ENCODE measurements at places on chromosomes 12 and 14.

DNA sequence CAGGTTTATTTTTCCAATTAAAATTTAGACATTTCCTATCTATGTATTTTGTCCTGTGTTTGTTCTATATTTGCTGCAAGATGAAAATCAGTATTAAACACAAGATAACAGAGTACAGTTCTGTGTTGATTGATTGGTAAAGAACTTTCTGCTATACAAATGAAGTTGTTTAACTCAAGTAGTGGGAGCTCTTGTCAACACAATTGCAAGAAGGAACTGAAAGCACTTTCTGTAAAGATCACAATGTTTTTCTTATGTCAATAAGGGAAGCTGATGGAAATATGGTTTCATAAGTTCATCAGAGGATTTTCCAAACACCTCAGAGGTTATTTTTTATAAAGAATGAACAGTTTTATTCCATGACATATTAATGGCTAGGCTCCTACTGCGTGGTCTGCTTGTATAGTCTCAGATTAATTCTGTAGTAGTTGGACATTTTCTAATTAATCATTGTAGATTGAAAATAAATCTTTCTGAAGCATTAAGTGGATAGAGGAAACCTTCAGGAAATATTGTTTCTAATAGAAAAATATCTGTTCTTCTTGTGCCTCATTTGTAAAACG, 379.5 kb downstream of the LRFN5 start:
- no peak for DNase-seq

- DNase-seq: peak; percentile 49
Measured at GRCh38 chr12:6735448-6736191, 11.8 kb downstream of the COPS7A start.

- DNase-seq: no peak
Measured at GRCh38 chr12:67018105-67018504, 251.1 kb upstream of the CAND1 start.

DNA sequence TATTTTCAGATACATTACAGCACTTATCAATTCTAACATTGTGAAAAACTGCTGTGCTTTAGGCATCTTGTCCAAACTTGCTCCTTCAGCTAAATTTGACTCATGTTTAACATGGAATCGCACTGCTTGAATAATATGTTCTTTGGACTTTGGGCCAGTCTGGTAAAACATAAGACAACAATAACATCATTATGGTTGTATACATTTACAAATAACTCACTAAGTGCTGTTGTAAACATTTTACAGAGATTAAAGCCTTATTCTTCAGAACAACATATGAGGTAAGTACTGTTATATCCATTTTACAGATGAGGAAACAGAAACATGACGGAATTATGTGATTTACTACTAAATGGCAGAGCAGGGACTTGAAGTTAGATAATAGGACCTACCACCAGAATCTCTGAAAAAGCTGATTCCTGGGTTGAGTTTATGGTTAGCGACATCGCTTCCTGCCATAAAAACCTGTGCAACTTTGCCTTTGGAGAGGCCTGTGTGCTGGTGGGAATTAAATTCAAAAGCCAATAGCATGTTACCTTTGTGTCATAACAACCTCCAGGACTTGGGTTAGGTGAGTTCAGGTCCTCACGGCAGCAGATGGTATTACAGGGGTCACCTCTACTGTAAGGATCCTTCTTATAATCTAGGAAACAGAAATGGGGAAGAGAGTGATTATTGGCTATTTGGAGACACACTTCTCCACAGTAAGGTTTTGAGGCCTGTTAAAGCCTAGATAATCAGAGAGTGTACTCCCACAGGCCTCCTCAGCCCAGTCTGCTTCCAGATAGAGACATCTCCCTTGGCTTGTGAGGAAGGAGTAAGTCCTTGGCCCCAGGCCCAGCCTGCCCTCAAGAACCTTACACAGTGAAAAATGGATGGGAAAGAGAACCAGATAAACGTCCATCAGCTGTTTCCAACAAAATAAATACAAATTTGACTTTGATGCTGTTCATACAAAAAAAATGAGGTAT, 61.8 kb downstream of the PLBD1 start:
- DNase-seq: no peak

GRCh38 chr12:105047308-105047707, 37.0 kb downstream of the ALDH1L2 start:
- DNase-seq: no peak

GRCh38 chr12:122080149-122081082, 1.9 kb downstream of the MLXIP start:
- DNase-seq: no peak

DNA sequence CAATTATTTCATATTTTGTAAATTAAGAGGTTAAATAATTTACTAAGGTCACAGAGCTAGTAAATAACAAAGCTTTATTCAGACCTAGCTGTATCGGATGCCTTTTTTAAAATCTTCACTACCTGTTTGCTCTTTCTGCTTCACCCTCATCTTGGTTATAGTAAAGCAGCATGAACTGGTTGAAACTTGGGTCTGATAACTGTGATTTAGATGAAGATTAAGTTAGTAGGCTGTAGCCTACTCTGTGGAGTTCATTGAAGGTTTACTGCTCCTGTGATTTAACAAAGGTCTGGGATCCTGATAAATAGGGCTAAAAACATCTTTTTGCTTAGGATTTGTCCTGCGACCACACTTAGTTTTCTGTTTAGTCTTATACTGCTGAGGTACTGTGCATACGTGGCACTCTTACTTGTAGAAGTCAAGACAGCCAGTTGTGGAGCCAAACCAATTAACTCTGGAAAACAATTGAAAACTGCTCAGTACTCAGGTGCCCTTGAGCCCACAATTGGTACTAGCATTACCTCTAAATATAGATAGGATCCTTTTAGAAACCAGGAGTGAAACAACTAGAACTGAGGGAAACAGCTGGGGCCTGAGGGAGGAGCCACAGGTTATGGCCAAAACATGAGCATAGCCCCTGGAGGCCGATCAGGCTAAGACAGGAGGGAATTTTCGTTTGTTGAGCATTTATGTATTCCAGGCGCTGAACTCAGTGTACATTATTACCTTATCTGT, 2.3 kb downstream of the SPATS2 start:
- peak; percentile 27 for DNase-seq

GRCh38 chr14:48563489-48563888, 888.1 kb upstream of the MDGA2 start:
- no peak for DNase-seq

DNA sequence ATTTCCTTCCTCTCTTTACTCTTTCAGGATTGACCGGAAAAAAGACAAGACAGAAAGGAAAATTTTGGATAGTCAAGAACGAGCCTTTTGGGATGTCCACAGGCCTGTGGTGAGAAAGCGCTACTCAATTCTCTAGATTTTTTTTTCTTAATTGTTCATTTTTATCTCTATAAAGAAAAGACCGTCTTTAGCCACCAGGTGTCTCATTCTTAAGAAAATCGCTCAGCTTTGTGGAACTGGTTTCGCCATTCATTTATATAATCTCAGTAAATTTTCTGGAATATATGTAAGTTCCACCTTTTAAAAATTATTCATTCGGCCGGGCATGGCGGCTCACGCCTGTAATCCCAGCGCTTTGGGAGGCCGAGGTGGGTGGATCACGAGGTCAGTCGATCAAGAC, 421.1 kb downstream of the DPF3 start:
- DNase-seq: no peak

GRCh38 chr12:4356041-4356327, 23.5 kb downstream of the FGF23 start:
- DNase-seq: peak; percentile 34

GRCh38 chr12:7160183-7160582, 29.3 kb upstream of the PEX5 start:
- DNase-seq: no peak
